ENCODE measurements at places on chromosomes 2 and 18.

DNA sequence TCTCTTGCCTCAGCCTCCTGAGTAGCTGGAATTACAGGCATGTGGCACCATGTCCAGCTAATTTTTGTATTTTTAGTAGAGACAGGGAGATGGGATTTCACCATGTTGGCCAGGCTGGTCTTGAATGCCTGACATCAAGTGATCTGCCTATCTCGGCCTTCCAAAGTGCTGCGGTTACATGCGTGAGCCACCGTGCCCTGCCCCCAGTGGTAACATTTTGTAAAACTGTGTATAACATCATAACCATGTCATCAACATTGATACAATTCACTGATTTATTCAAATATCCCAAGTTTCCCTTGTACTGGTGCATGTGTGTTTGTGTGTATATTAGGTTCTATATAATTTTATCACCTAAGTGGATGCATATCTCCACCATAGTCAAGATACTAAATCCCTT lies 70.0 kb downstream of the PDCL3 start:
- no peak for DNase-seq

DNA sequence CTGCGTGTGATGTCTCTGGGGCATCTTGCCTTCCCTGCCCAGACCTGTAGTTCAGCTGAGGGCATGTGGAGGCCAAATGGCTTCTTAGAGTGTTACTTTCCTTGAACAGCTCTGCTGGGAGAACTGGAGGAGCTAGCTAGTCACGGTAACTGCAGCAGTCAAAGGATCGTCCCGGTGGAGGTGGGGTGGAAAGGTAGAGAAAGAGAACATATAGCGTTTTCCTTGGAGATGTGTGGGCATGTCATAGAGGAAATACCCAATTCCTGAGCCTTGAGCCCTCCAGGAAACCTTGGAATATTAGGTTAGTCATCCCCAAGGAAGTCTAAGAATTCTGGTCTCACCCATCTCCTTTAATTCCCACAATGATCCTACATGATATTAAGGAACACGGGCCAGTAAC lies 33.5 kb upstream of the IL37 start:
- DNase-seq: no peak

- DNase-seq: no peak
These were observed 170.8 kb downstream of the PMAIP1 start for GRCh38 chr18:60070631-60071030.

DNA sequence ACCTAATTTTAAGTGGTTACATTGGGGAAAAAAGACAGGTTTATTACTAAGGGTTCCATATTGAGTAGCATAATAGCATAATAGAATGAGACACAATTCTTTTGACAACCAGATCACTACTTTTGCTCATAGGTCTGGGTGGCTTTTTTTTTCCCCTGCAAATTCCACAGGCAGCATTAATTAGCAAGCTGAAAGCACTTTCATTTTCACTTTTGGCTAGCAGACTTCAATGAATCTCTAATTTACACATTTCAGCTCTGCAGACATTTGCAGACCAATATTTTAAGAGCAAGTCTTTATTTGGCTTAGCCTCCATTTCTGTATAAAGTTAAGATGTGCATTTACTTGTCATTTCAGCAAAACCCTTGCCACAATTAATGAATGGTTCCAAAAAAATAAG lies 185.5 kb downstream of the NOL4 start:
- DNase-seq: no peak

GRCh38 chr2:84460670-84461069 lies 1.6 kb upstream of the SUCLG1 start:
- no peak for DNase-seq

- DNase-seq: no peak
These were observed 23.7 kb upstream of the AP1S3 start for GRCh38 chr2:223860809-223861738.

GRCh38 chr2:217363470-217363869 lies 503.6 kb upstream of the TNP1 start:
- no peak for DNase-seq

- no peak for DNase-seq
These were observed 19.4 kb upstream of the TTC39C start for GRCh38 chr18:23995180-23995579.

DNA sequence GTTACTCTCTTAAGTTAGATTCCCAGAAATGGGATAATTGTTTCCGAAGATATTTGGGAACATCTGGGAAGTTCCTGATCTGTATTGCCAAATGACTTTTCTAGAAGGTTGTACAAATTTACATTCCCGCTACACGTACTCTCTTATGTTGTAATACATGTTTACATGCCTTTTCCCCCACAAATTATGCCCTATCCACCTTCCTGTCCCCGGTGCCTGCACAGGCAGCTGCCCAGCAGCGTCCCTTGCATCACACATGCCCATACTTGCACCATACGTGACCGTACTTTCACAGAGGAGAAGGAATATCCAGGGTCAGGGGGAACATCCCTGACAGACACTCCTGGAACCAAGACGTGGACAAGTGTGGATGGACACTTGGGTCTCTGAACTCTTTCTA lies 24.2 kb upstream of the KLF11 start:
- no peak for DNase-seq

DNA sequence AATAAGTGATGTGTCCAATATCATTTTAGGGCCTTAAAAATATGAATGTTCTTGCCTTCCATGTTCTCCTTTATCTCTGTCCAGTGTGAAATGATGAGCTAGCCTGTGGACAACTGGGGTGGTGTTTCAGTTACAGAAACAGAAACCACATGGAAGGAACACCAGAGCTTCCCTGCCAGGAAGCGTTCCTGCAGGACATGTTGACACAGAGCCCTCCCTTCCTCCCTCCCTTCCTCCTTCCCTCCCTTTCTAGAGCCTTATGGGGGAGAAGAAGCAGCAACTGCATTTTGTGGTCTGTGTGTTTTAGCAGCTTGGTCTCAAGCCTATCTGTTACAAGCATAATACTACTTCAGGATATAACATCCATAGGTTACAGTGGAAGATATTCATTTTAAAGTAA lies 539.7 kb upstream of the NETO1 start:
- DNase-seq: no peak

GRCh38 chr2:30981510-30981909 lies 156.7 kb downstream of the GALNT14 start:
- DNase-seq: no peak

GRCh38 chr2:240069829-240070228 lies 16.5 kb upstream of the OR6B3 start:
- DNase-seq: no peak

DNA sequence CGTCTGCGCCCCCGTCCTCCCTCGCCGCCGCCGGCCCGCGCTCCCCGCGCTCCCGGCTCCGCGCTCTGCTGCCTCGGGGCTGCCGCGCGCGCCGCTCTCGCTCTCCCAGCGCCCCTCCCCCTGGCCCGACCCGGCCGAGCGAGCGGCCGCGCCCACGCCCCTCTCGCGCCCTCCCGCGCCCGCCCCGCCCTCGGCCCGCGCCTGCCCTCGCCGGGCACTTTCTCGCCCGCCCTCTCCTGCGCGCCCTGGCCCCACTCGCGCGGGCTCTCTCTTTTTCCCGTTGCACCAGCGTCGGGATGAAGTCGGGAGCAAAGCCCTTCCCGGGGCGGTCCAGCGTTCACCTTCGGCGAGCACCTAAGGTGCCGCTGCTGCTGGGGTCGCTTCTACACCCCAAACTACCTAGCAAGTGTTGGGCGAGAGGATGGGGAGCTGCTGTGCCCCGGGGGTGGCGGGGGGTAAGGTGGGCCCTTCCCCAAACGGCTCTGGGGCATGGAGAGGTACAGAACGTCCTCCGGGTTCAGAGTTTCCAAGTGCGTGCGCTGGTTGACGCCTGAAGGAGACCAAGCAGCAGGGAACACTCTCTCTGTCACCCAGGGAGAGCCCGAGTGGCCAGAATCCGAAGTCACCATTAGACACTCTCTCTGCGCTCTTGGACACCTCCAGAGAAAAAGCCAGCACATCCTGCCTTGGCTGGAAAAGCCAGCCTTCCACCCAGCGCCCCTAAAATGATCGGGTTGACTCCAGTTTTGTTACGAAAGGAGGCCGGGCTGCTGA lies at the start of gene COLEC12:
TSS of gene COLEC12 (minus strand) at position 70 of the 774 bp plus-strand sequence. CDS start 187 bp downstream, outside the sequence.
- DNase-seq: no peak

DNA sequence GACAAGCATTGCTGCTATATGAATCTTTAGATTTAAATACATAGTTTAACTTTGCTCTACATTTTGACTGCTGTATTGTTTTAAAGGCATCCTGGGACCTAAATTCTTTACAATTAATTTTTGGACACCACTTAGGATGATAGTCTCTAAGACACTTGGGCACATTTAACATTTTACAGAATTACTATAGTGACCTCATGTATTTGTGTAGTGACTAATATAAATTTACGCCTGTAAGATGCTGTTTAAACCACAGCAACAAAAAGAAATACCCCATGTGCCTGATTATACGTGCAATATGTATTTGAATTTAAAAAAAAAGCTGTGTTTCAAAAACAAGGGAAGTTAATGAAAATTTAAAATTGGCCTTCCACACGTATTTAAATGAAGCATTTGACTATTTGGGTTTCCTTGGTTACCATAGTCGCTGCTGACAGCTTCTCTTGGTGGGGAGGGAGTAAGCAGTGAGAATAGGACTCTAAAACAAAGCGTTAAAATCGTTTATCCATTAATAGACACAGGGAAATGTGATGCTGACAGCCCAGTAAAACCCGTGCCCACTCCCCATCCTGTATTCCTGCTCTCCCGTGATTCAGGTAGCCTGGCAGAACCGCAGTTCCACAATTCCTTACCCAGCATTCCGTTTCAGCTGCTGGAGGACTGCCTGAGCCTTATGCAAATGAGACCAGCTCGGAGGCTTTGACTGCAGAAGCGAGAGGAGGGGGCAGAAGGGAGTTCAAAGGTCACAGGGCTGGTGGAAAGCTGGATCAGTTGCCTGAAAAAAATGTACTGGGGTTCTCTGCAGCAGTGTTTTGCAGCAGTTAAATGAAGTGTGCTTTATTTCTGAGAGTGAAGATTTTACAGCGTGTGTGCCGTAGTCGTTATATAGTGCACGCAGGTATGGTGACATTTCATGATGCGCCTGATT lies 104.3 kb downstream of the CSRNP3 start:
- DNase-seq: no peak

GRCh38 chr2:209383212-209383611 lies 40.6 kb upstream of the MAP2 start:
- no peak for DNase-seq

GRCh38 chr2:95072424-95072823 lies 46.9 kb downstream of the MAL start:
- DNase-seq: no peak

- DNase-seq: peak; percentile 5
These were observed 20.4 kb upstream of the PAPOLG start for GRCh38 chr2:60735496-60736250.

DNA sequence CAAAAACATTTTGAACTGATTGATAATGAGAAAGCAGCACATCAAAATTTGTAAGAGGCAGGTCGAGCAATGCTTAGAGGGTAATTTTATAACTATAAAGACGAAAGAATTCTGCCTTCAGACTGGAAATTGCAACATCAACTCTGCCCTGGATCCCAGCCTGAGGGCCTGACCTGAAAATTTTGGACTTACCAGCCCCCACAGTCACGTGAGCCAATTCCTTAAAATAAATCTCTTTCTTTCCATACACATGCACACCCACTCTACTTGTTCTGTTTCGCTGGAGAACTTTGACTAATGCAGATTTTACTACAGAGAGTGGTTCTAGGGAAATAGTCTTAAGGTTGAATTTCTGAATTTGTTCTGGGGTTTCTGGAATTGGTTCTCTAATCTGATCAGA lies 14.6 kb upstream of the ACOXL start:
- DNase-seq: no peak

DNA sequence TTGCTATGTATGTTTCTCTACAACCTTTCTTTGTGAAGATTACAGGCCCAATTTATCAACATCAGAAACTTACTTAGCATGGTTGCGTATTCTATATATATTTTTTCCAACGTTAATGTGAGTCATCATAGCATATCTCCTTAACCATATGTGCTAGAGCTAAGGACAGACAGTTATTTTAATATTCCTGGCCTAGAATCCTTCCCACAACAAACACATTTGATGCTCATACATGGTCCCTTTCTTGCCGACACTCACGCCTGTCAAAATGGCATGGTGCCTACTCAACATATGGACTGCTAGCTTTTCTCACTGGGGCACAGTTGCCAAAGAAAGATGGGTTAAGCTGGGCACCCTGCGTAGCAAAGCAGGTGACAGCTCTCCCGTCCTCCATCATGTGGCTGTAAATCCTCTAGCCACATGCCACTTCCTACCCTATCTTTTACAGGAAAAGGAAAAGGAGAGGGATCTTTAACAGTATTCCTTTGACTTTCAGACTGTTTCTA lies 75.2 kb upstream of the GALNT5 start:
- DNase-seq: no peak

- no peak for DNase-seq
These were observed 88.8 kb upstream of the ASB18 start for GRCh38 chr2:236352761-236353593.

- DNase-seq: no peak
These were observed 10.0 kb downstream of the GALNT5 start for GRCh38 chr2:157267476-157267875.

DNA sequence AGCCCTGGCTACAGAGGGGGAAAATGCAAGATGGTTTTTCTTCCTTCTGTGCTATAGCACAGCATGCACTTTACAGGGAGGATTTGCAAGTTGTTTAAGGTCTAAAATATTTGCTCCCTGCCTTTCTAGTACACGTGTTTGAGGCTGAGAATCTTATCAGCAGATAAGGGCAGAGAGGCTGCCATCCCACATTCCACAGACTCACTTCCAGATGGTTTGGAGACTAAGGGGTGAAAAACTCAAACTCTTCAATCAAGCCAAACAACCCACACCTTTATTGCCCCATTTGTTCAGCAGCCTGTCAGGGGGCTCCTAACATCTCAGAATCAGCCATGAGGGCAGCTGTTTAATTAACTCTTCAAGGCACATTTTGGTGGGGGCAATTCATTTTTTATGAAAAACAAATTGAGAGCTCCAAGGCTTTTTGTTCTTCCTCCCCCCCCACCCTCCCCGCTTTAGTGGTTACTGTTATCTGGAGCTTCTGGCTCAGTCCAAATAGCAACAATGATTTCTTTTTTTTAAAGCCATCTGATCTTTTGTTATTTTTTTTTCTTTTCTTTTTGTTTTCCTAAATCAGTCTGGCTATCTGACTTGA lies 242.6 kb upstream of the NT5C1B start:
- no peak for DNase-seq

DNA sequence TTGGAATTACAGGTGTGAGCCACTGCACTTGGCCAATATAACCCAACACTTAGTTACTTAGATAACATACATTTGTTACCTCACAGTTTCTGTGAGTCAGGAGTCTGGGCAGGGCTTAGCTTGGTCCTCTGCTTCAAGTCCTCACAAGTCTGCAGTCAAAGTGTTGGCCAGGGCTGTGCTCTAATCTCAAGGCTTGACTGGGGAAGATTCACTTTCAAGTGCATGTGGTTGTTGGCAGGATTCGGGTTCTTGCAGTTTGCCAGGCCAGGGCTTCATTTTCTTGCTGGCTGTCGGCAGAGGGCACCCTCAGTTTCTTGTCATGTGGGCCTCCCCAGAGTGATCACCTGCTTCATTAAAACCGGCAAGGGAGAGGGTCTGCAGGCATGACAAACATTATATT lies 103.7 kb downstream of the SLC4A3 start:
- no peak for DNase-seq

All from activated CD4-positive, alpha-beta T cell treated with anti-CD3 and anti-CD28 coated beads for 4 hours (primary cell).